ENCODE measurements at places on chromosomes 6 and 20.

- no peak for DNase-seq
Observed at GRCh38 chr6:42372699-42373098, 79.0 kb downstream of the TRERF1 start.

GRCh38 chr6:35280903-35281302 is 16.7 kb upstream of the DEF6 start:
- DNase-seq = no peak

DNA sequence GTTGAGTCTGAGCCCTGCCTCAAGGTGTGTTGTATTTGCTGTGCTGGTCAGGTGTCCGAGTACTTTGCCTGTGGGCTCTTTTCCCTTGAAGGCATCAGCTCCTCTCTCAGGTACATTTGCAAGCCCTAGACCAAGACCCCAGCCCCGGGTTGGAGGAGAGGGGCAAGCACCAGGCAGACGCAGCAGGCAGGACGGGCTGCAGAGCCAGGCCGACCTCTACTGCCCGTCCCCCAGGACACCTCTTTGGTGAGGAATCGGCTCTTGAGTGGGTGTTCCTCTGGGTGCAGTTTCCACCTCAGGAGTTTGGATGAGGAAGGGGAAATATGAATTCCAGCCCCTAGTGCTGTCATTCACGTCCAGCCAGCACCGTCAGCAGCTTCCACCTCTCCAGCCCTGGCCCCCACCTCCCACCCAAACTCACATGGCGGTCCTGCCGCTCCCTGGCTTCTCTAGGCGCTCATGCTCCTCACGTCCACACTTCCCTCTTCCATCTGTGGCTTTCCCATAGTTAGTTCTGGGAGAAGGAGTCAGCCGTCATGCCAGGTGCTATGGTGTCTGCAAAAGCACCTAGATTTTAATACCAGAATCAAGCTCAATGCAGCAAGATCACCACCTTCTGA is 183.9 kb downstream of the DLL1 start:
- DNase-seq = no peak

GRCh38 chr20:44495257-44495656 is 19.6 kb downstream of the TTPAL start:
- DNase-seq = no peak

- DNase-seq = no peak
Observed at GRCh38 chr6:3910106-3910663, 61.0 kb downstream of the FAM50B start.

- no peak for DNase-seq
Observed at GRCh38 chr6:131549811-131550210, 23.2 kb upstream of the ARG1 start.

- DNase-seq = no peak
Observed at GRCh38 chr20:57672953-57673575, 36.8 kb downstream of the PMEPA1 start.

DNA sequence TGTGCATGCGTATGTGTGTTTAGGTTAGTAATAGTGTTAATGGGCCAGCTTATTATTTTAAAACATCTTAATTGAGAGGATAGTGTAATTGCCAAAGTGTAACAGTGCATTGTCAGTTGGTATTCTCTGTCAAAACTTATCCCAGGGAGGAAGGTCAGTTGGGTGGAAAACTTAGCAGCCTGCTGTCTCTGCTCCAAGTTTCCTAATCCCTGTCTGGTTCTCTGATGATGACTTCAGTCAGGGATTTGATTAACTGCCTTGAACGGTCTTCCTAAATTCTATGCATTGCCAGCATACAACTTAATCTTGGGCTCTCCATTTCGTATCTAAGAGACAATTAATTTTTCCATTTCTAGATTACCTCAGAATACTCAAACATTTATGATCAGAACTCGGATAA is 51.1 kb downstream of the L3MBTL3 start:
- no peak for DNase-seq

GRCh38 chr6:73121421-73121993 is 103.8 kb downstream of the KHDC1L start:
- no peak for DNase-seq

DNA sequence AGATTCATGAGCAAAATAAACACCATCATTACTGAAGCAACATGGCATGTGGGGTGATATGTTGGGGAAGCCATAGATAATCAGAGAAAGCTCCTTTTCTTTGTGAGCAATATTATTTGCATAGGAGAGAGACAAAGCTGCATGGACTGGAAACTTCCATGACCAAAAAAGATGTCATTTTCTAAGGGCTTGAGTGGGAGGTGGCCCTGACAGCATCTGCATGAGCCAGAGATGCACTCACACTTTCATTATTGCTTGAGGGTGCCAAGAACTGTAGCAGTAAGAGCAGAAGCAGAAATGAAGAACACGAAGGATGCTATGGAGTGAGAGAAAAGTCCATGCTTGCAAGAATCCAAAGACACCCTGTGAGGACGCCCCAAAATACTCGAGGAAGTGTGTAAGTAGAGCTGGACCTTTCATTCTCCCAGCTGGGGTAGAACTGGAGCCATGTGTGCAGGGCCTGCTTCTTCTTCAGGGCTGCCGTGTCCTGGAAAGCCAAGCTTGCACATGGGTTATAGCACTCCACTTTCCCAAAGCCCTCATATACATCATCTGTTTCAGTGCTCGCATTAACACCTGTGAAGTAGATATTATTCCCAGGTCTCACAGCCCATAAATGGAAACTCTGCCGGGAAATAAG is 851.2 kb downstream of the DHX35 start:
- DNase-seq = no peak

GRCh38 chr6:156359912-156360311 is 417.3 kb upstream of the ARID1B start:
- DNase-seq = no peak

- DNase-seq = no peak
Observed at GRCh38 chr6:152338335-152339125, 298.6 kb downstream of the SYNE1 start.

DNA sequence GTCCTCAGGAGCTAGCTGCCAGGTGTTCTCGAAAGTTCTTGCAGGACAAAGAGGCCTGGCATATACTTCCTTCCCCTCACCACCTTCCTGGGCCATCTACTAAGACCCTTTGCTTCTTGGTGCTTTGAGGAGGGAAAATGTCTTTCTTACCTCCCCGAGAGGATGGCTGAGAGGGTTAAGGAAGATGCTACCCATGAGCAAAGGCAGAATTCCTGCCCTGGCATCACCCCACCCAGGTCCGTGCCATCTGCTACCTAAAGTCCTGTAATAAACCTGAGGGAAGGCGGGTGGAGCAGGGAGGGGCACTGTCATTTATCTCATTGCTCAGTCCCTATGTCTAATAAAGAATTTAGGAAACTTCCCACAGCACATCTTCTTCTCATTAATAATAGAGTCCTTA is 16.2 kb downstream of the GFOD1 start:
- DNase-seq = no peak
